ENCODE measurements at places on chromosomes 2 and 18.

DNA sequence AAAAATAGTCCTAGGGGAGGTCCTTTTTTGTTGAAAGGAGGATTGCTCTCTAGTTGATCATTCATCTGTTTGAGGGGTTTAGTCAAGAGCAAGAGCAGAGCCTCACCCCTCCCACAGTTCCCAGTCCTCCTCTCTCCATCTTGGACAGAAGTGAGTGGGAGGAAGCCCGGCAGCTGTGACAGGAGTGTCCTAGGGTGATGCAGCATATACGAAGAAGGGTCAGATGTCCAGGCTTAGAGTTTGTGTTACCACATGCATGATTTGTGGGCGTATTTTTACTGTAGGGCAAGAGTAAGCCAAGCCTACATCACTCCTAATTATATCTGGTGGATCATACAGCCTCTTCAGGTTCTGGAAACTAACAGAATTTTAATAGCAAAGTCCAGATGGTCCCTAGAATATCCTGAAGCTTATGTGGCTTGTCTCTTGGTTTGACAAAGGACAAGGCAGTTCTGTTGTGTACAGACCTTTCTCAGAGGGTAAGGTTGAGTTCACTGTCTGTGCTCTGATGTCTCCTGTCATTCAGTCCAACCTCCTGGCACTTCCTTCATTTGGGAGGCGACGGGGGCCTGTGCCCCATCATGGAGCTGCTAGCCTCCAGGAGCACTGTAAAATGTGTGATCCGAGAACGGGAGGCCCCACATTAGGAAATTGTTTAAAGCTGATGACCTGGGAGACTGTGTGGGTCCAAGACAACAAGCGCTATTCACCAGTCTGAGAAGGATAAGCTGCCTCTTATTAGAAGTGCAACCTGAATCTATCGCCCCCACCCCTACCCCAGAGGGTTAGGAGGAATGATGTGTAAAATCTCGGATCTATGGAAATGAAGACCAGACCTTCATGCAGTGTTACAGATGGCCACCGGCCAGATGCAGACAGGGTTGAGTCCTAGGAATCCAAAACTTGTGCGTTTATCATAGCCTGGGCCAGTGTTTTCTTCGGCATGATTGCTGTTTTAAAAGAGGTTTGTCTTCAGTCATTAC, 6.9 kb downstream of the CEP68 start:
- H3K4me3 ChIP-seq = no peak overlapping the region
- H3K4me1 ChIP-seq = peaks cover 36% of the 10 kb centered on the region
- no peaks in the 10 kb centered on the region for H3K27me3 ChIP-seq
- no peak overlapping the region for H3K27ac ChIP-seq
- H3K36me3 ChIP-seq = no peaks in the 10 kb centered on the region

- no peak for DNase-seq
- no peaks in the 10 kb centered on the region for H3K4me1 ChIP-seq
- peaks cover 2% of the 10 kb centered on the region for H3K27me3 ChIP-seq
Measured at GRCh38 chr2:195925120-195925519, 143.5 kb downstream of the DNAH7 start.

- H3K27me3 ChIP-seq = no peaks in the 10 kb centered on the region
- H3K36me3 ChIP-seq = no peaks in the 10 kb centered on the region
- H3K4me3 ChIP-seq = no peak overlapping the region
- H3K4me1 ChIP-seq = no peaks in the 10 kb centered on the region
- no peak overlapping the region for H3K27ac ChIP-seq
Measured at GRCh38 chr2:150627526-150627925, 140.1 kb upstream of the RND3 start.

DNA sequence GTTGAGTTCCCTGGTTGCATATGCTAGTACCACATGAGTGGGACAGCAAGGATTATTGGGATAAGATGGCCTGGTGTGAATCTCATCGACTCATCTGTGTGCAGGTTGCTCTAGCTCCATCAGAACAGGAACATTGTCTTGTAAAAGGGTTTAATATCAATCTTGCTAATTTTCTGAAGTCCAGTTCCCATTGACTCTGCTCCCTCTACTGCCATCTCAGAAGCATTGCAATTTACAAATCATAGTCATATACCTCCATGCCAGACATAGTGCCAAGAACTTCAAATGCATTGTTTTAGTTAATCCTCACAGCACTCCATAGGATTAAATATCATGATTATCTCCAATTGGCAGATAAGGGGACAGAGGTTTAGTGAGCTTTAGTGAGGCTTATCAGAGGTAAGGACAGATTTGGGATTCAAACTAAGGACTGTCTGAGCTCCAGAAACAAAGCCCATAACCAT, 4.8 kb upstream of the STAT4 start:
- H3K4me3 ChIP-seq = peak overlapping the region; percentile 19
- H3K36me3 ChIP-seq = no peaks in the 10 kb centered on the region
- H3K27ac ChIP-seq = peak overlapping the region; percentile 62
- H3K4me1 ChIP-seq = peaks cover 57% of the 10 kb centered on the region

DNA sequence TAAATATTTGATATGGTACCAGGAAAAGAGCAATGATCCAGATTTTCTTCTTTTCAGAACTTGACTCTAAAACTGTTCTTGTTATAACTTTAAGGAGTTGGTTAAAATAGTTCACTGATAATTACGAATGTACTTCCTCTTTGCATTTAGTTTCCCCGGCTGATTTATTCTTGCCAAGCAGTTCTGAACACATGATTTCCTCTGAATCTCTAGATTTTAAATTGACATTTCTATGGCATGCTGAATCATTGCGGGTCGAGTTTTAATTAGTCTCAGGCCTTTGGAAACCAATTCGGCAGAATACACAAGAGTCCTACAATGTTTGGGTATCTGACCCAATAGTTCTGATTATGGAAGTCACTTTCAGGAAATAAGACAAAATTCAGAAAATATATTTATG, 37.3 kb upstream of the DNAH7 start:
- H3K27ac ChIP-seq = no peak overlapping the region
- H3K27me3 ChIP-seq = no peaks in the 10 kb centered on the region
- H3K36me3 ChIP-seq = no peaks in the 10 kb centered on the region
- DNase-seq = no peak

DNA sequence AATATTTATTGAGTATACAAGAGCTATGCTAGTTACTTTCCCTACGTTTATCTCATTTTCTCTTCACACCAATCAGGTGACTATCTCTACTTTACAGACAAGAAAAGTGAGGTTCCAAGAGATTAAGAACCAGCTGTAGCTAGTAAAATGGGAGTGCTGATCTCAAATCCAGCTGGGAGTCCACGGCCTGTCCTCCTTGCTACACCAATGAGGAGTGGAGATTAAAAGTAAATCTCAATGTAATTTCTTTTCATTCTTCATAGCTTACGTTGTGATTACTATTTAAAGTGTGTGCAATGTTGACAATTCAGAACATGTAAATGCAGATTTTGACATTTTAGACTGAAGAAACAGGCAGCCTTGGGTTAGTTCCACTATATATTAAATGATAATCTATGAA, 53.9 kb upstream of the NRP2 start:
- no peaks in the 10 kb centered on the region for H3K27me3 ChIP-seq
- H3K4me1 ChIP-seq = no peaks in the 10 kb centered on the region
- H3K36me3 ChIP-seq = no peaks in the 10 kb centered on the region
- no peak overlapping the region for H3K27ac ChIP-seq
- no peak overlapping the region for H3K4me3 ChIP-seq
- DNase-seq = no peak

GRCh38 chr2:44906972-44907371, 34.5 kb upstream of the SIX3 start:
- DNase-seq = no peak
- no peak overlapping the region for H3K4me3 ChIP-seq
- H3K27me3 ChIP-seq = peaks cover 8% of the 10 kb centered on the region
- H3K27ac ChIP-seq = no peak overlapping the region
- no peaks in the 10 kb centered on the region for H3K36me3 ChIP-seq

DNA sequence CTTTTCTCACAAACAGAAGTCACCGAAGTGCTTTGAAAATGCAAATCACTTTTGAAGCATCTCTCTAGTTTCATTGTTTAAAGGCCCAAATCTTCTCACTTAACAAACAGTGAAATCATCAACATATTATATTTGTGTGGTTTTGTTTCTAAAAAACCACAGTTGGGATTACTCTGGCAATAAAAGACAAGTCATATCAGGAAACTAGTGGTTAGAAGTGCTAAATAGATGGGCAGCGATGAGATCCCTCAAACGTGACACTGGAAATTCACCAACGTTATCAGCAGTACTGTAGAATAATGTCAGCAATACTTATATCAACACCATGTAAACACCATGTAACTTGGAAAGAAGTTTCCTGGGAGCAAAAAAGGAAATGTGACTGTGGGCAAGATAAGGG, 893.5 kb downstream of the SUCLG1 start:
- H3K4me3 ChIP-seq = no peak overlapping the region
- H3K4me1 ChIP-seq = no peaks in the 10 kb centered on the region
- H3K27me3 ChIP-seq = no peaks in the 10 kb centered on the region
- H3K36me3 ChIP-seq = no peaks in the 10 kb centered on the region

DNA sequence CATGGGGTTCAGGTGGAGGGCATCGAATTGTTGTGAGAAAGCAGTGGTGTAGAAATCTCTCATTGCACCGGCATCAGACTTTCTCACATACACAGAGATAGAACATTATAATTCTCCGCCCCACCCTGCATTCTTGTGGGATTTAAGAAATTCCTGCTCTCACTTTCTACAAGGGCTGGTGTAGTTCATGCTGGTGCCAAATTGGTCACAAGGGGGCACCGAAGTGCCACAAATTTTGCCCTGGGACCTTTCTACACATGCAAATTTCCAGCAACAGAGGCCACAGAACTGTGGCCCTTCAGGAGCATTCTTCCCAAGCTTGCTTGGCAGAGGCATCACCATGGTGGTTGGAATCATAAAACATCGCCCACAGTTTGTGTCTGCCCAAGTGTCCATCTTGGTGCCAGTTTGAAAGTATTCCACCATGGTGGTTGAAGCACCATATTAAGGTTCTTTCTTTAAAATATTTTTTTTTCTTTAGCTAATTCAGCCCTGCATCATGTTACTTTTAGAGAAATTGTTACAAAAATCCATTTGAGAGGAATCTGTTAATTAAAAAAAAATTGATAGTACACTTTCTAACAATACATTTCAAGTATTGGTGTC, 521.2 kb upstream of the FANCL start:
- no peak overlapping the region for H3K27ac ChIP-seq
- peaks cover 6% of the 10 kb centered on the region for H3K27me3 ChIP-seq
- no peaks in the 10 kb centered on the region for H3K36me3 ChIP-seq
- H3K4me1 ChIP-seq = peaks cover 3% of the 10 kb centered on the region
- DNase-seq = peak; percentile 32
- no peak overlapping the region for H3K4me3 ChIP-seq

- H3K36me3 ChIP-seq = no peaks in the 10 kb centered on the region
- peaks cover 32% of the 10 kb centered on the region for H3K27me3 ChIP-seq
- no peaks in the 10 kb centered on the region for H3K4me1 ChIP-seq
- no peak for DNase-seq
- H3K4me3 ChIP-seq = no peak overlapping the region
- H3K27ac ChIP-seq = no peak overlapping the region
Measured at GRCh38 chr2:19826874-19827273, 74.9 kb downstream of the TTC32 start.

GRCh38 chr2:63861220-63861822, 19.6 kb downstream of the UGP2 start:
- no peaks in the 10 kb centered on the region for H3K27me3 ChIP-seq
- peak overlapping the region; percentile 5 for H3K27ac ChIP-seq
- peaks cover 73% of the 10 kb centered on the region for H3K36me3 ChIP-seq
- H3K4me1 ChIP-seq = peaks cover 50% of the 10 kb centered on the region
- H3K4me3 ChIP-seq = no peak overlapping the region

All from activated CD8-positive, alpha-beta T cell treated with anti-CD3 and anti-CD28 coated beads, Interleukin-2, amount 10 ng/mL, durations not matched to agents 7 days and 5 days (primary cell).